ENCODE measurements at places on chromosomes 5 and 9. TPM values are rescaled to one million over a fixed set of nuclear protein-coding genes. Genes with fewer than 3 reads are reported as not detected.
A peak's percentile ranks its signal among the peaks of the same experiment; 100 is the strongest.

DNA sequence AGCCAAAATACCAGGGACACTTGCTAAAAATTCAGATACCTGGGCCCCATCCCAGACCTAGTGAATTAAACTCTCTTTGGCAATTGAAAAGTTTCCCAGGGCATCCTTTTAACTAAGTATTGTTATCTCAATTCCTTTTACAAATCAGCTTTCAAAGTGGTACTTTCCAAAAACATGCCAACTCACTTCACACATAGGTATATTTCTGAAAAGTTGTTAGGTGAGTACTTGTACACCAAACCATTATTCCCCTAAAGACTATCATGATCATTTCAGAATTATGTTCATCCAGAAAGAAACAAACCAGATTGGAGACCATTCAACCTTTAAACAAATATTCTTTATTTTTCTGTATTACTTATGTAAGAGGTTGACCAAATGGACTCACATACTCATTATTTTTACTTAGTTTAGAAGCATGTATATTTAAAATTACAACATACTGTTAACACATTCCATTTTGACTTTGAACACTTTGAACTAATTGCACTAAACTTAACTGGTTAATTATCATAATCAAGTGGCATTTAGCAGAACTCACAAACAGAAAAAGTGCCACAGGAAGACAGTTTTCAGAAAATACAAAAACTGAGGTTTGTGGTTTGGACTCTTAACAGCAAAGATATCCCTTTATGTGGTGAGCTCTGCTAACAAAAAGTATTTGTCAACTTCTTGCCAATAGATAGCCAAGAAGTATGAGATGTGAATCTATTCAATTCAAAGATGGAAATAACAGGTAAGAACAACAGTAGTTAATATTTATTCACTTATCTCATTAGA is 40.7 kb downstream of the KIAA0825 start:
- DNase-seq, result peak; percentile 22

GRCh38 chr9:107792596-107792995 is 303.0 kb upstream of the KLF4 start:
- DNase-seq, result no peak

DNA sequence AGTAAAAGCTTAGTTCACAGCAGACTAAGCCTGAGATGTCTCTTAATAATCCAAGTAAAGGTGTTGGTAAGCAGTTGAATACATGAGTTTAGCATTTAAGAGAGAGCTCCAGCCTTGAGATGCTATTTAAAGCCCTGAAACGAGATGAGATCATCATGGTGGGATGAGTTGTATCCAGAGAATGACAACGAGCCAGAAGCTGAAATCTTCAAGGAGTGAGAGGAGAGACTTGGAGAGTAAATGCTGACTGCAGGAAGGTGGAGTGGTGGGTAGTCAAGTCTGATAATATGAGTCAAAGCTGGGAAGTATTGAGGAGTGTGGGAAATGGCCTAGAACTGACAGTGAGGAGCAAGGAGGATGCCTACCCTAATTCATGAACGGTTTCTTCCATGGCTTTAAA is 53.7 kb downstream of the PLAC8L1 start:
- DNase-seq, result no peak

FGF18 gene
- 0.10 TPM for total RNA-seq

DNA sequence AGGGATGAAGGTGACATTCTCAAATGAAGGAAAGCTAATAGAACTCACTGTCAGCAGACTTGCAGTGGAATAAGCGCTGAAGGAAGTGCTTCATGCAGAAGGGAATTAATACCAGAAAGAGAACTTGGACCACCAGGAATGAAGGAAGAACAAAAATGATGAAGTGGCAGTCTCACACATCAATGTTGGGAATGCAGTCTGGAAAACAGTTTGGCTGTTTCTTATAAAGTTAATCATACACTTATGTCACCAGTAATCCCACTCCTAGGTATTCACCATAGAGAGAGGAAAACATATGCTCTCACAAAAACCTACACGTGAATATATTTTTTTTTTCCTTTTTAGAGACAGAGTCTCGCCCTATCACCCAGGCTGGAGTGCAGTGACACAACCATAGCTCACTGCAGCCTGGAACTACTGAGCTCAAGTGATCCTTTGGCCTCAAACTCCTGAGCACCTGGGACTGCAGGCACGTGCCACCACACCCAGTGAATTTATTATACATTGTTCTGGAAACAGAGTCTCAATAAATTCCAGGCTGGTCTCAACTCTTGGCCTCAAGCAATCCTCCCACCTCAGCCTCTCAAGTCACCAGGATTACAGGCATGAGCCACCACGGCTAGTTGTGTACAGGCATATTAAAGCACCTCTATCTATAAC is 81.2 kb downstream of the ROR2 start:
- DNase-seq, result no peak

SLC25A2 gene
- 0.42 TPM for total RNA-seq

DNA sequence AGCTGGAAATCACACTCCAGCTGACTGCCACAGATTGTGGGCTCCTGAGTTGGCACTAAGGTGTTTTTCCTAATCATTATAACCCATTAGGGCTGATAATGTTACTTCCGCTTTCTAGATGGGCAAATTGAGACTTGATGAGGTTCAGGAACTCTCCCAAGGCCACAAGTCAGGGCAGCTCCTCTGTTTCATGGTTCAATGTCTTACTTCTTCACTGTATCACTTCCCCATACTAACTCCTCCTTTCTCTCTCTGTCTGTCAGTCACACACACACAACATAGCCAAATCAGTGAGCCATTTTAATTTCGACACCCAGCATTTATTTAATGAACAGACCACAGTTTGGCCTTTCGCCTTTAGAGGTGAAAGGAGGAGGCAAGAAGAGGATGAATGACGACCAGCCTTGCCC is 17.8 kb upstream of the TRAF1 start:
- no peak for DNase-seq

DNA sequence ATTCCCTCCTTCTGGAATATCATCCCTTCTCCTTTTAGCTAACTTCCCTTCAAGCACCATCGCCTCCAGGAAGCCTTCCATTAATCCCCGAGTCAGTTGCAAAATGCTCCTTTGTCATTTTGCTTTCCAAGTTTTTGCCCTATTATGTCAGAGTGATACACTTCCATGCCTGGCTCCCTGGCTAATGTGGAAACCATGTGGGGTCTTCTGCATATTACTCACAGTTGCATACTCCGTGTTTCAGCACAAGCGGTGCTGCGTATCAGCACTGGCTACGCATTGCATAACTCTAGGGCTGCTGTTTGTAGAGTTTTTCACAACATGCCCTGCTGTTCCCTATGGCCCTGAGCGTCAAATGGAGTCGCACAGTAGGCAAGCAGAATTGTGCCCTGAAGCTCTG is 1.9 kb downstream of the TEX53 start:
- no peak for DNase-seq

GRCh38 chr5:136162008-136162407 is 29.4 kb downstream of the SMAD5 start:
- DNase-seq, result no peak

FAXDC2 gene
- total RNA-seq, result not detected

- no peak for DNase-seq
These were observed 7.0 kb downstream of the NFIB start for GRCh38 chr9:14306672-14307660.

DNA sequence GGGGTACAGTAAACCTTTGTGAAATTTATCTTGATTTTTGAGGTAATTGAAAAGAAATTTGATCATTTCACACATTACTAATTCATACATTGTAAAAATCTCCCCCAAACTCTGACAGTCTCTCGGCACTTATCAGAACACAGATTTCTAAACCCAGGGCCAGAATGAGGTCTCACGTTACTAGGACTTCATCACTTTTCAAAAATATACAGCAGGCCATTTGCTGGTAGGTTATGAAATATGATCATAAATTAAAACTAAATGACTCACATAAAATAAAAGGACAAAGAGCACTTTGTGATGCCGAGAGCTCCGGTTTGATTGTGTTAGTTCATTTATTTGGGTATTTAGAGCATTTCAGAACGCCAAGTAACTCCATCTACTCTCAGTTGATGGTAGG is 17.0 kb downstream of the MSX2 start:
- no peak for DNase-seq

GRCh38 chr5:113935453-113935852 is 422.0 kb downstream of the YTHDC2 start:
- DNase-seq, result no peak

TXN gene
- total RNA-seq, result 206 TPM

DNA sequence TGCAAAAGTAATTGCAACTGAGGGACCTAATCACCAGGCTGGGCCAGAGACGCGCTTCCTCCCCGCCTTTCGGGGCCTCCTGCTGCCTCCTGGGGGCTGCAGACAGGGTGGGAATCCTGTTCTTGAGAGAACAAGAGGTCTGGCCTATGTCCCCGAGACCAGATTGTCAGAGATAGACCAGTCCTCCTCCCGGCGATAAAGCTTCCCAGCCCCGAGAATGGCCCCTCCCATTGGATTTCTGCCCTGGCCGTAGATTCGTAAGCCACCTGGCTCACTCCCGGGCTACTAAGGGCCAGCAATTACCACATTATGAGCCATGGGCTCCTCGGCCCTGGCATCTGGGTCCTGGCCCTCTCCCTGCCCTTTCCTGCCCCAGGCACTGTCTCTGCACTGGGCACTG is 70.4 kb downstream of the HRH2 start:
- DNase-seq, result no peak

- no peak for DNase-seq
These were observed 48.3 kb downstream of the STRBP start for GRCh38 chr9:123220127-123220526.

PRSS3 gene
- total RNA-seq, result not detected

DNA sequence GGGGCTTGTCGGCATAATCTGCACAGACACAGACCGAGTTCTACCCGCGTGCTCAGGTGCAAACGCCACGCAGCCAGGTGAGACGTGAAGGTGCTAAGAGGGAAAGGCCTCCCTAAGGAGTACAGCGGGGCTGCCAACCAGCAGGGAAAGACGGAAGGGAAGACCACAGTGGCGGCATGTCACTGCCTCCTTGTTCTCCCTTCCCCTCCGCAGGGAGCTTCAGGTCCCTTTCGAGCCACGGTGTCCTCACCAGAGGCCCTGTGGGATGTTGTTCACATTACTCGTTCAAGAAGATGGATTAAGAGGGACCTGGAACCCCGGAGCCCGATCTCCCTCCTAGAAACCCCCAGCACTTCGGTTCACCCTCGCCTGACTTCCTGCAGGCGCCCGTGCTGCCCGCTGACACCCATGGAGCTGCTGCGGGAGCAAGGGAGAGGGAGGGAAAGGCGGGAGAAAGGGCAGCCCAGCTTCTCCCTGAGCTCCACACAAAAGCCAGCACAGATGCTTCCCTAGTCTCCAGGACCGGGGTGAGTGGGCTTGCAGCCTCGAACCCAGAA is 686 bp downstream of the BRD9 start:
- peak; percentile 22 for DNase-seq

Data from activated CD4-positive, alpha-beta T cell treated with anti-CD3 and anti-CD28 coated beads, Interleukin-2, amount 10 ng/mL, durations not matched to agents 7 days and 5 days (primary cell).